ENCODE measurements at places on chromosomes 6 and 20.

DNA sequence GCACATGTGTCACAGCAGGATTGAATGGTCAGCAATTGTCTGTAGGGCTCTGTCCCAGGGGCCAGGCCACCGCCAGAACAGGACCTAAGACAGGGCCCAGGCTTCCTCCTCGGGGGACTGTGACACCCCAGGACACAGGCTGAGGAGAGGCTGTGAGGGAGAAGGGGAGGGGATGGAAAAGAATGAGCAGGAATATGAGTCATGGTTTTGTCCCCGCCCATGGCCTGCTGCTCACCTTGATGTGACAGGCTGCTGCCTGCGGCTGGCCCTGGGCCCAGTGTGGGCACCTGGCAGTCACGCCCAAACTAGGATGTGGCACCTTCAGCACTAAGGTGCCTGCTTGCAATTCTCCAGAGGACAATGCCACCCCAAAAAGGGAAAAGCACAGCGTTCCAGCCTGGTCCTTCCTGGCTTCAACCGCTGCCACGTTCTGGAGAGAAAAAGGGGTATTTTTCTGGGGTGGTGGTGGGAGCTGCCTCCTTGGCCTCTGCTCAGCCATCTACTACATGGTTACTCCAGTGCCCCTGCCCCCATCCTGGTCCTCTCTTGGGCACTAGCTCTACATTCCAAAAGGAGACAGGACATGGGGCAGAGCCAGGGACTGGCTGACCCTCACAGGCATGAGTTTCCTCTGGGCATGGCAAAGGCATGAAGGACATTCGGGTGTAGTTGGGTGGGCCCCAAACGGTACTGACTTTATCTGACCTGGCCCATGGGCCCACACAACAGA is 93.4 kb downstream of the SLC22A23 start:
- DNase-seq: no peak

DNA sequence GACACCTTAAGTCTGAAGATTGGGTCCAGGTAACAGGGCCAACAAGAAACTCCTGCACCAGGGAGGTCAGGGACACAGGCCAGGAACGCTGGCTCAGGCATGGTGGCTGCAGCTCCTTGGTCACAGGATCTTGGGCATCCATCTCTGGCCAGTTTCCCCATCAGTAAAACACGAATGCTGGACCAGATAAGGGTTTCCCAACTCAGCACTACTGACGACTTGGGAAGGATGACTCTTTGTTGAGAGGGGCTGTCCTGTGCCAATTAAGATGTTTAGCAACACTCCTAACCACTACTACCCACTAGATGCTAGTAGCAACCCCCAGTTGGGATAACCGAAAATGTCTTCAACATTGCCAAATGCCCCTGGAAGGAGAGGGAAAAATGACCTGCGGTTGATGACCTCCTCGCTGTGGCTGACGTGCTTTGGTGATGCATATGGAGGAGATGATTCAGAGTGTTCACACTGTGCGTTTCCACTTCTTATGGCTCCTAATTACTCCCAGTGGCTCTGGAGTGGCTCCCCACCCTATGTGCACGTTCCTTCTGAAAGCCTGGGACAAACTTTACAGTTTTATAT is 261.9 kb downstream of the CDH26 start:
- no peak for DNase-seq

- DNase-seq: no peak
Observed at GRCh38 chr6:160462116-160462515, 113.9 kb downstream of the SLC22A3 start.

- DNase-seq: no peak
Observed at GRCh38 chr6:90098627-90099026, 198.0 kb downstream of the BACH2 start.

- DNase-seq: no peak
Observed at GRCh38 chr6:26307850-26308249, 57.1 kb upstream of the BTN3A2 start.

GRCh38 chr6:51901766-51902764 is 185.3 kb downstream of the PKHD1 start:
- no peak for DNase-seq
